ENCODE measurements at places on chromosomes 5 and 9. TPM values are rescaled to one million over a fixed set of nuclear protein-coding genes. Genes with fewer than 3 reads are reported as not detected.

DNA sequence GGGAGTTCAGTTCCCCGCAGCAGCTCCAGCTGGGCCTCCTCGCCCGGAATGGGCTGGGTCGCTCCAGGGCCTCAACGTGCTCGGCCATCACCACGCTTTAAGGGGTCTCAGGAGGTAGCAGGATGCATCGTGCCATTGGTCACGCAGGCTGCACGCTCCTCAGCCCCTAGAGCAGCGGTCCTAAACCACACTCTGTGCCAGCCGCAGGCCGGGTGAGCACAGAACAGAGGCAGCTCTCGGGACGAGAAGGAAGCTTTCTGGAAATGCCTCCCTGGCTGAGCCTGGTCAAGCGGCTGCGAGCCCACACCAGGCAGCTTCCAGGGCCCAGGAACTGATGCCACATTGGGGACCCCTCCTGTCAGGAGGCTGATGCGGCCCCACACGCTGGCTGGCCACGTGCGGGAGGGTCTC is 39.3 kb upstream of the LPCAT1 start:
- DNase-seq, result no peak

- DNase-seq, result no peak
These were observed 113.2 kb downstream of the ZNF608 start for GRCh38 chr5:124633209-124633608.

DNA sequence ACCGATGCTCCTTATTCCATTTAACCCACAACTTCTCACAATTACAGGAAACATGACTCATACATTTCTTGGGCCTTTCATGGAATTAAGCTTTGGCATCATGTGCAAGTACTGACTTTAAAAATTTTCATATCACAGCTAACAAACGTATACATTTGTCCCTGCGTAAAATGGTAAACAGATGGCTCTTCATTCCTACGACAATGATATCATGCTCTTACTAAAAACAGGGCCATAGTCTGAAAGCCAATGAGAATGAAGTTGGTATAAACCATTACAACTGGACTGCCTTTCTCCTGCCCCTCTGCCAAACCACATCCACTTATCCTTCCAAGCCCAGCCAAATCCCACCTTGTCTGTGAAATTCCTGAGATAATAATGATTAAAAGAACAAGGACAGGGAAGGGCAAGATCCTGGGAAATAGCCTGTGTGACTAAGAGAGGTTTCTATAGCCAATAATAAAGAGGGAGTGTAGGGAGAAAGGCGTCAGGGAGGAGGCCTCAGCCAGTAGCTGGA is 44.9 kb upstream of the ZNF366 start:
- no peak for DNase-seq

DNA sequence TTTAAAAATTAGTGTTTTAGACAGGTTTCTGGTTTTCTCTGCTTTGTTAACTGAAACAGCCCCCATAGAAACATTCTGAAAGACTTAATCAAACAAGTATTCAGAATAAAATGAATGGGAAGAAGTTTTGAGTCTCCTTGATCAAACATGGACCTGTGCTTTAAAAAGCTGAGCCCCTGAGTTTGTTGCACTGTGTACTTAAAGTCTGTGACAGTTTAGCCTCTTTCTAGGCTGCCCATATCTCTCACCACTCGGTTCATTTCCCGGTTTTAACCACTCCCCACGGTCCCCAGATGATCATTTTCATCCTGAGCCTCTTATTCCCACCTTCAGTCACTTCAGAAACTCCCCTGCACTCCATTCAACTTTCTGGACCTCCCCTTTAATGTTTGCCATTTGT is 215.9 kb upstream of the DMRT1 start:
- DNase-seq, result no peak

- DNase-seq, result no peak
These were observed 47.7 kb downstream of the CAMK4 start for GRCh38 chr5:111271885-111272284.

GRCh38 chr5:60597572-60598320 is 102.2 kb downstream of the DEPDC1B start:
- DNase-seq, result no peak

- no peak for DNase-seq
These were observed 44.7 kb downstream of the CDC14B start for GRCh38 chr9:96574931-96575351.

- DNase-seq, result no peak
These were observed 73.0 kb upstream of the GPR151 start for GRCh38 chr5:146589028-146589345.

ZNF618 gene
- polyA plus RNA-seq, result 47.9 TPM

TSLP gene
- 0.10 TPM for polyA plus RNA-seq

GIN1 gene
- polyA plus RNA-seq, result 14.3 TPM

RNF145 gene
- polyA plus RNA-seq, result 114 TPM

GPR151 gene
- not detected for polyA plus RNA-seq

UBAP1 gene
- 59.0 TPM for polyA plus RNA-seq

CSF2 gene
- not detected for polyA plus RNA-seq

All from left kidney (tissue), 8 donors.